ENCODE measurements at places on chromosomes 5 and 9.

- DNase-seq, result no peak
Measured at GRCh38 chr9:93520523-93520922, 55.9 kb upstream of the PHF2 start.

GRCh38 chr5:100683881-100684280, 148.7 kb downstream of the FAM174A start:
- no peak for DNase-seq

DNA sequence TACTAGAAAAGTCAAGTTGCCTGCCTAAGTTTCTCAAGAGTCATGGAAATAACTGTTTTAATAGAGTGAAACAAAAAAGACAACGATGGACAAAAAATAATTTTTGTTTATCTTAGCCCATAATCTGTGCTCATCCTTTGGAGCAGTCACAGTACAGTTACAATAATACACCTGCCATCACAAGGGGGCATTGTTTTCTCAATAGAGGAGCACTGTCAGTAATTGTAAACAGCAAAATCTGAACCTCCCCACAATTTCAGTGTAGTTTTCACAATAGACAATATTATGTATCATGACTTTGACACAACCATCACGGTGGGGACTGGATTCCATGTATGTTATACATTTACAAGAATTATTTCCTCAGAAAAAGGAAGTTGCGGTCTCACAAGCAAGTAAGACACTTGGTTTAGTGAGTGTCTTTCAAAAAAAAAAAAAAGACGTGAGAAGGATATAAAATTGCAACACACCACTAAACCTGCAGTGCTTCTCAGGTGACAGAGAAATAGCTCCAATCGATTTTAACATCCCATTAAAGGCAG, 586.3 kb downstream of the PTPRD start:
- no peak for DNase-seq

DNA sequence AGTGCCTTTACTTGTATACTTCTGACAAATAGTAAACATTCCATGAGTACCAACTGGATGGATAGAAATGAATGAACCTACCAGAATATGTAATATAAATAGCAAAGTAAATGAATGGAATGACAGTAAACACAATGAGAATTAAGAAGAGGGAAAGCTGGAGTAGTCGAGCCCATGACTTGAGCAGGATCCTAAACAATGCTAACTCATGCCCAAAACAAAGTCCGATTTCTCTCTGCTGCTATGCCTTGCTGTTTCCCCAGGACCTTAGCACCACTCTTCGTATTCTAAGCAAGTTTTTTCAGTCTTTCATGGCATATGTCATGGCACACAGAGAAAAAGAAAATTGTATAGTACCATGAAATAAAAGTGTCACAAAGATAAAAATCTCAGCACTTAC, 1.8 kb downstream of the XPA start:
- DNase-seq, result no peak

GRCh38 chr5:73318308-73318719, 130.3 kb downstream of the FOXD1 start:
- no peak for DNase-seq

- DNase-seq, result no peak
Measured at GRCh38 chr9:35844628-35845270, 15.7 kb downstream of the TMEM8B start.

- no peak for DNase-seq
Measured at GRCh38 chr5:126023994-126024441, 399.2 kb upstream of the GRAMD2B start.

GRCh38 chr5:9545136-9545991, 511 bp downstream of the SEMA5A start:
- DNase-seq, result no peak

DNA sequence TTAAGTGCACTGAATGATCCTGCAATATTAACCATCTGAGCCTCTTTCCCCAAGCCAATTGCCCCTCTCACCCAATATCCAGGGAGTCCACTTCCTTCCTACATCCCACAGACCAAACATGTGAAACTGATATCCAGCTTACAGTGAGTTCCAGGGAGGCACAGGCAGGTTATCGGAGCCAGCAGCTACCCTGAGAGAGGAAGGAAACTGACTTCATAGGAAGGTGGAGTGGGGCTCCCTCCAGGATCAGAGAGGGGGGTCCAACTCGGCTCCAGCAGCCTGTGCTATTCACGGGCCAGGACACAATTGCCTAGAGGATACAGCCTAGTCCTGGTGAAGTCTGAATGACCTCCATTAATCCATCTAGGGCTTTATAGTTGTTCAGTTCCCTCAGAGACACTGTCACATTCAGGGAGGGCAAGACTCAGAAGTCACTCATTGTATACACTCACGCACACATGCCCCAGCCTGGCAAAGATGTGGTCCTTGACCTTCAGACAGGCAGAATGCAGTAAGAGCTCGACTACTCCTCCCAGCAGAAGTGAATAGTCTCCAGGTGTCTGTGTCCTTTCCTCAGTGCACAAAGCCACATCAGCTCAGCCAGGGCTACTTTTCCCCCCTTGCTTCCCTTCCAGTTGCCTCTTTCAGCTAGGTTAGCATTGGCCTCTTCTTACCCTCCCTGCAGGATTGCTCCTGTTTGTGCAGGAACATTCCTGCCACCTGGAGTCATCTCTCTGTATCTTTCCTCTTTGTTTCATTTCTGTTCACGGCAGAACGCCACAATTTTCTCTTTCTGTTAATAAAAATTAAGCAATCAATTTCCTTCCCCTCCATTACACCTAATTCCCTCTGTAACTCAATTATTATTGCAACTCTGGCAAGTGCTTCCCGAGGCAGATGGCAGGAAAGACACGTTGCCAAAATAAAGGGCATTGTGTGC, 501.7 kb downstream of the ARHGEF28 start:
- DNase-seq, result no peak

GRCh38 chr5:79540939-79541338, 27.0 kb upstream of the HOMER1 start:
- DNase-seq, result no peak

Data from amygdala (tissue), 56 donors.